ENCODE measurements at places on chromosomes 1 and 21.

GRCh38 chr1:154320882-154321608 is at the start of gene AQP10:
Gene AQP10, plus strand, starts transcription at chr1:154321093. Its CDS starts 63 bp downstream, at chr1:154321156.
- no peak for DNase-seq

GRCh38 chr1:73106931-73107330 is 824.6 kb upstream of the NEGR1 start:
- DNase-seq = no peak

DNA sequence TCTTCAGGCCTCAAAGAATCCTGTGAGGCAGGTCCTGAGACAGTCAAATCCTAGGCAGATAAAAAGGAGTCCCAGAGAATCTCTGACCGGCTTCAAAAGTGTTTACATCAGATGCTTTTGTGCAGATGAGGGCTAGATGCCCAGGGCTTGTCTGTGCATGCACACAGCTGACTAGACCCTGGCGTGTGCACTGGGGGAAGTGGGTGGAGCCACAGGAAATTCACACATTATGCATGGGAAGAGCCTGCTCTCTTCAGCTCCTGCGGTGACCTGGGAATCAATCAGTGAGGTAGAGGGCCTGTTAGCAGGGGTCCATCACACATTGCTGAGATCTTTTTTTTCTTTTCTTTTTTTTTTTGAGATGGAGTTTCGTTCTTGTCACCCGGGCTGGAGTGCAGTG is 36.6 kb upstream of the NHLH2 start:
- DNase-seq = no peak

DNA sequence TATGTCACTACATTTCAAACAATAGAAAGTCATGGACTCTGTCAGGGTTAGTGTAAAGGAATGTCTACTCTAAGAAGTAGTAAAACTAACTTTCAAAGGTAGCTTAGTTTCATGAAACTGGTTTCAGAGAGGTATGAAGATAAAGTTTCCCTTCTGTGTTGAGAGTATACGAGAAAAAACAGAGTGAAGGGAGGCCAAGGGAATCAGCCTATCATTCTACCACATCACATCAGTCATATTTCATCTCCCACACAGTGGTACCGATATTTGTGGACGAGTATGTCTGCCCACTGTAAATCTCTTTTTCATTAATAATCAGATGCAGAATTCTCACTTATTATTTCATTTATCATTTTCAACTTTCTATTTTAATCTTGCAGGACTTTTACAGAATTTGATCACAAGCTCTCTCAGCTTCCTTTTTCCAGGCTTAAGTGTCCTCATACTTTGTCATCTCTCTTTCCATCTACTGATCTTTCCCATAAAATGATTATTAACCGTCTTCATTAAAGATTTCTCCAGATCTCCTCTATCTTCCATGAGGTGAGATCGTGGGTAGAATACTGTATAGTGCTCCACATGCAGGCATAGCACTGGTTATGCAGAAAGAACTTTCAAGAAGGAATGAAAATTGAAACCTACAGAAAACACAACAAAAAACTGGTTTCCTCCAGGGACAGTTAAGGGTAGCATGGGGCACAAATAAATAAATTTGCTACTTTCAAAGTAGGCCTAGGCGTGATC is 11.5 kb upstream of the IFI16 start:
- no peak for DNase-seq

DNA sequence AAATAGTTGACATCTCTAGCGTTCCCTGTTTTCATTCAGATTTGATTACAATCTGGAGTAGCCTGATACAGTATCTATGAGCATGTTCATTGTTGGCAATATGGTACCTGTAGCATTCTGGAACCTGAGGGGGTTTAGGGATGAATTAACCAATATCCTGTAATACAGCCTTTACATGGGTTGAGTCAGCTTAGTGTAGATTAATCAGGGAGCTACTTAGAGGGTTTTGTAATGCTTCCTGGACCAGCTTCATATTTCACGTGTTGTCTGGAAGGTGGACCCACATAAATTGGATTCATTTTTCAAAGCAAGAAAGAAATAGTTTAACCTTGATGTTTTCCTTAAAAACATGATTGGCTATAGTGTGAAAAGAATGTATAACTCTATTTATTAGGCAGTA is 3.6 kb downstream of the OTUD3 start:
- no peak for DNase-seq

GRCh38 chr1:61776091-61776490 is 33.8 kb downstream of the PATJ start:
- DNase-seq = no peak

GRCh38 chr1:115827452-115828044 is 13.4 kb downstream of the NHLH2 start:
- no peak for DNase-seq

DNA sequence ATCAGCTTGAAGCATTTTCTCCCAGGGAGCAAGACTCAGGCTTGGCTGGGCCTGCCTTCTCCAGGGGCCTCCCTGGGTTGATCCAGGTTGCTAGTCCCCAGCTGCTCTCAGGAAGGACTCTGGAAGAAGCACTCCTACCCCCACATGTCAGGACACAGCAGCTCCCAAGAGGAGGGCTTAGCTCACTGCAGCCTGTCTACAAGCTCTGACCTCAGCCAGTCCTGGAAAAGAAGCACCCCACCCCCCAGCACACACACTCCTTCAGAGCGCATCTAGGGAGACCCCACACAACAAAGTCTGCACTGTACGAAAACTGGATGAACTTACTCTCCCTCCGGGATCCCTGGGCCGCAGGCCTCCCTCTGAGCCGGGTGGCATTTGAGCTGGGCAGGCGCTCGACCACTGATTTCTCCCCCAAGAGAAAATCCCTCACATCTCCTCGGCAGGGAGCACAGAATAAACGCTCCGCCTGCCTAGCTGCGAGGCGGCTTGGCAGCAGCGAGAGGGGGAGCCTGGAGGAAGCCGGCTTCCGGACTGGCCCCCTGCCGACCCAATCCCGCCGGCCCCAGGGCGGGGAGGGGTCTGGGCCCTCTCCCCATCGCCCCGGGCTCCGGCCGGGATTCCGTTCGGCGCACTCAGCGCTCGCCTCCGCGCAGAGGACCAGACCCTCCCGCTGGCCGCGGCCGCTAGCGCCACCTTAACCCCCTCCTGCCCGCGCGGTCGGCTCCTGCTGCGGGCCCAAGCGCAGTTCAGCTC is at the start of gene KCNA2:
Gene KCNA2, minus strand, starts transcription at position 458 of the 756 bp plus-strand sequence. CDS start 1,576 bp downstream, outside the sequence.
- peak; percentile 37 for DNase-seq

- DNase-seq = no peak
Observed at GRCh38 chr1:18743233-18743632, 112.6 kb downstream of the PAX7 start.

GRCh38 chr1:58855274-58856165 is 71.7 kb upstream of the JUN start:
- no peak for DNase-seq

GRCh38 chr1:29861446-29861845 is 625.1 kb downstream of the PTPRU start:
- DNase-seq = no peak

DNA sequence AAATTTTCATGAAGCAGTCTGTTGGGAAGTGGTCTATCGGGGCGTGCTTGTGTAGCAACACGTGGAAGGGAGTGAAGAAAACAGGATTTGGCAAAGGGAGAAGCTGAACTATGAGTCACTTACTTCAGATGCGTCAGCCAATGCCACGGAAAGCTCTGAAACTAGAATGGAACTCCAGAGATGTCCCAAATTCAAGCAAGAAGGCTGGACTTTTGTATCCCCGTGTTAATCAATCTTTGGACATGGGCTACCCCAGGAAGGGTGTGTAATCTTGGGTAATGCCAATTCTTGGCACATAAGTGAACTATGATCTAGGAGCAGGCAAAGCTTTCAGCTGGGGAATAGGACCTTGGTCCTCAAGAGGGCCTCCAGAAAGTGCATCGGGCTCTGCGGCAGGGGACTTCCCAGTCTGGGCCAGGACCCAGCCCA is 102.6 kb downstream of the ADSS2 start:
- peak; percentile 73 for DNase-seq

DNA sequence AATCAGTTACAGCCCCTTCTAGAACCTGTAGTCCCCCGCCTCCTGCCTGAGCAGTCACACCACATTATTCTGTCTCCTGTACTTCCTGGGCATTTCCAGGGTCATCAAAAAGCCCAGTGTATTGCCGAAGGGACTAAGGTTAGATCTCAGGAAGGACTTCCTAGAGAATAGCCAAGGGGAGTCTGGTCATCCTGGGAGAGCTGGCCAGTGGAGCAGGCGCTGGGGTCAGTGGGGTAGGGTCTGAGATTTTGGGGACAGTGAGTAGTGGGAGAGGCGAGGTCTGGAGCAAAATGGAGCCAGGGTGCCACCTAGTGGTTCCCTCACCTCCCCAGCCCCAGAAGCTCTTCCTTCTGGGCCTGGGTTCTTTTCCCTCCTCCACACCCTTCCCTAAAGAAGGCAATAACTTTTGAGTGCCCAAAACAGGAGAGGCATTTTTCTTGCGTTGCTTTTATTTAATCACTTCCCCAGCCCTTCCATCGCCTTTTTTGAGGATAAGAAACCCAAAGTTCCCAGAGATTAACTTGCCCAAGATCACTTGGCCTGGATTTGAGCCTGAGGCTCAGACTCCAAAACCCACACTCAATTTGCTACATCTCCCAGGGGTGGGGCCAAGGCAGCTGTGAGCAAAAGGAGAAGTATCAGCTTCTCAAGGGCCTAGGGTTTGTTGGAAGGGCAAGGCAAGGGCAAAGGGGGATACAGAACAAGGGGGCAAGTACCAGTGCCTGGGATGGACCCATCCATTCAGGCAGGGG is 7.3 kb upstream of the PMVK start:
- DNase-seq = peak; percentile 56

DNA sequence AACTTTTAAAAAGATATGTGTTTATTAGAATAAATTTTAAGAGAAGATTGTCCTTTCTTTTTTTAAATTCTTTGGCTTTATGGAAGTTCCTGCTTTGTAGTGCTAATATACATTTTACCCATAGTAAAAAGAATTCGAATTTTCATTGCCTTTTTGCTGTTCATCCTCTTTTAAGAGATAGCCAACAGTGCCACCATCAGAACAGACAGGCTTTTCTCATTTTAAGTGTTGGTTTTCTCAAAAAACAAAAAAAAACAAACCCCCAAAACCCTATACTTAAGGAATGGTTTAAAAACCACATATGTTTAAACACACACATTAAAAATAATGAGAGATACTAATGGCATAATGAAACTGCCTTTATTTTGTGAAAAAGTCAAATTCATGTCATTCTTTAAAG is 118.8 kb downstream of the NEK7 start:
- no peak for DNase-seq

- DNase-seq = no peak
Observed at GRCh38 chr1:27650171-27650538, 15.2 kb upstream of the FGR start.

DNA sequence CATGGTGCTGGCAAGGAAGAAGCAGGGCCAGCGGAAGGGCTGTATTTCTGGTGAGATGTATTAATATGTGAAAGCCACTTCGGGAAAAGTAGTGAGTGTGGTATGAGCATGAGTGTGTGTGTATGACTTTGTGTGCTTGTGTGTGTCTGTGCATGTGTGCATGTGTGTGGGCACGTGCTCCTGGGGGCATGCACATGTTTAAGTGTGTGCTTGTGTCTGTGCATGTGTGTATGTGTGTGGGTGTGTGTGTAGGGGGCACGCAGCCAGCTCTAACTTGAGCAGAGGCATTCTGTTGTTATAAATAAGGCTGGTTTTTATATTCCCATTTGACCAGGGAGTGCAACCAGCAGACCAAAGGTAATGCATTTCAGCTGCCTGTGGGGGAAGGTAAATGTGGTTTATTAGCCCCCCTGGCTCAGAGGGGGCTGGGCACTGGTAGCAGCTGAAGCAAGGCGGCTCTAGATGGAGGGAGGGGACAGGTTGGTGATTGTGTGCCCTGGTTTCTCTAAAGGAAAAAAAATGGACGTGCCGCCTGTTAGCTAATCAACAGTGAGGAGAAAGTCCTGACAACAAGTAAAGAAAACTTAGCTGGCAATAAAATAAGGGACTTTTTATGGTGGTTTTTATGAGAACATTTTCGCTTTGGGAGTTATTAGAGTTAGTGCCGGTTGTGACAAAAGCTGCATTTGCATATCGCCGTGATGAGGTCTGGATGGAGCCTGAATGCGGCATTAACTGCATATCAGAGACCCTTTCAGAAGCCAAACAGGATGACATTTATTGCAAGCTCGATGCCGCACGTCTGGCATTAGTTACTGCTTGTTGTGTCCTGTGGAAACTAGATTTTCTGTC is 180.1 kb downstream of the CAMTA1 start:
- no peak for DNase-seq

- no peak for DNase-seq
Observed at GRCh38 chr1:109542657-109543056, 3.0 kb downstream of the GPR61 start.

- DNase-seq = no peak
Observed at GRCh38 chr1:169309178-169310166, 58.1 kb downstream of the NME7 start.

GRCh38 chr1:216766633-216767327 is 43.6 kb upstream of the ESRRG start:
- DNase-seq = no peak

DNA sequence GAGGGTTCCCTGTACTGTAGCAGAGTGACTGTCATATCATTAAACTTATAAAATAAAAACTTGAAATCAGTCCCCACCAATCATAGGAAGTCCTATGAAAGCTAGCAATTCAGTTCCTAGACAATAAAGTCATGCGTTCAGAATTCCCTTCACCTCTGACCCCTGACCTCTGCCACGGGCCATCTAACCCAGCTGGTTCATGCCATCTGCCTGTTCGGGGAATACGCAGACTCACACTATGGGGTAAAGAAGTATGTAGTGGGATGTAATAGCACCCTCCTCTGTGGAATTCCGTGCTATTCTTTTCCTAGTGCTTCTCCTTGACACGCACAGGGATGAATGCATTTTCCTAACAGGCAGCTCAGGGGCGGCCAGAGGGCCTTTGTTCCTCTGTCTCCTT is 2.1 kb downstream of the GSTM4 start:
- DNase-seq = no peak

DNA sequence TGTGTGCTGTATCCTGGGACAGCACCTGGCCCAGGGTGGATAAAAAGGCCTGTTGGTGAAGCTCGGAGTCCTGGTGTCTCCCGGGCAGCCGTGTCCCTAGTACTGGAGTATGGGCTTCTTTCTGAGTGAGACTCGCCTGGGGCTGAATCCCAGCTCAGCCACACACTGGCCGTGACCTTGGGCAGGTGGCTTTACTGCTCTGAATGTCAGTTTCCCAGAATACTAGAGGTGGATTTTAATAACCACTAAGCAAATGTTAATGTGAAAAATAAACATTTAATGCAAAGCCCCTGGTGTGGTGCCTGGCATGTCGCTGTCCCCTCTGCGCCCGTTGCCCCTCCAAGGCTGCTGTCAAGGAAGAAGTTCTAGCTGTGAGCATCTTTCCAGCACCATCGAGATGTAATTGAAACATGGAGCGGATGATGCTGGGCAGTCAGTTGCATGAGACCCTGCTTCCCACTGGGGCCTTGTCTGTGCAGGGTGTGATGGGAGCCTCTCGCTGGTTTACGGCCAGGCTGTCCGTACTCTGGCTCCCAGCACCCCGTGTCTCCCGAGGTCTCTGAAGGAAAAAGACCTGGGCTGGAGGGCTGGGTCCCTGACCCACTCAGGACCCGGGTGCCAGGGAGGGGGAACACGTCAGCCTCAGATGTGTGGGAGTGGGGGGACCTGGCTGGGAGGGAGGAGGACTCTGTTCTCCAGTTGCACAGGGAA is 527.8 kb downstream of the MATN1 start:
- DNase-seq = no peak

- DNase-seq = no peak
Observed at GRCh38 chr1:93143136-93143535, 37.1 kb downstream of the TMED5 start.

Data from AG08396 (cell line).